ENCODE measurements at places on chromosomes 5 and 9.
A peak's percentile ranks its signal among the peaks of the same experiment; 100 is the strongest.

GRCh38 chr5:59206132-59206581, 623.3 kb downstream of the RAB3C start:
- DNase-seq: no peak

DNA sequence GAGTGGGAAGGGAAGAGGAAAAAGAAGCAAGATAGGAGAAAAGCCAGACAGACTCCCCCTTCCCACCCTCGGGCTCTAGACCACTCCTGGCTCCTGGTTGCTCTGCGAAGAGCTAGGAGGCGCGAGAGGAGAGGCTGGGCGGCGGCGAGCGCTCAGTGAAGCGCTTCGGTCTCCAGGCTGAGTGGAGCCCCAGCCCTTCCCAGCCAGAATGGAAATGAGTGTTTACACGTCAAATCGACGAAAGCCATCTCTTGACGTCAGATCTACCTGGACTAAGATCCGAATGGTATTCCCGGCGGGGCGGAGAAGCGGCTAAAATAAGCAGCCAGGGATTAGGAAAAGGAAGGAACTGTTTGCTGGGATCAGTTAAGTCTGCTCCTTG, at the start of gene PCSK1:
Gene PCSK1 (minus strand): TSS at position 183 of the 382 bp plus-strand sequence. CDS start 206 bp downstream, outside the sequence.
- DNase-seq: no peak

GRCh38 chr9:111467778-111468367, 16.3 kb downstream of the ECPAS start:
- no peak for DNase-seq

DNA sequence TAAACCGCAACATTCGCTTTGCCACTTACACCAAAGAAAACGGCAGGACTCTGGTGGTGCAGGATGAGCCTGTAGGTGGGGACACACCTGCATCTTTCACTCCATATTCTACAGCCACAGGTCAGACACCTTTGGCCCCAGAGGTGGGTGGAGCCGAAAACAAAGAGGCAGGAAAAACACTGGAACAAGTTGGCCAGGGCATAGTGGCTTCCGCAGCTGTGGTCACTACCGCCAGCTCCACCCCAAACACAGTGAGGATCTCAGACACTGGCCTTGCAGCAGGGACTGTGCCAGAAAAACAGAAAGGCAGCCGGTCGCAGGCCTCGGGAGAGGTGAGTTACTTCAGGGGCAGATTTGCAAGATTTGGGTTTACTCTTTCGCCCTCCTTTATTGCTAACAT, 33.8 kb downstream of the KDM3B start:
- no peak for DNase-seq

- no peak for DNase-seq
Observed at GRCh38 chr9:11199335-11199734, 586.5 kb upstream of the PTPRD start.

DNA sequence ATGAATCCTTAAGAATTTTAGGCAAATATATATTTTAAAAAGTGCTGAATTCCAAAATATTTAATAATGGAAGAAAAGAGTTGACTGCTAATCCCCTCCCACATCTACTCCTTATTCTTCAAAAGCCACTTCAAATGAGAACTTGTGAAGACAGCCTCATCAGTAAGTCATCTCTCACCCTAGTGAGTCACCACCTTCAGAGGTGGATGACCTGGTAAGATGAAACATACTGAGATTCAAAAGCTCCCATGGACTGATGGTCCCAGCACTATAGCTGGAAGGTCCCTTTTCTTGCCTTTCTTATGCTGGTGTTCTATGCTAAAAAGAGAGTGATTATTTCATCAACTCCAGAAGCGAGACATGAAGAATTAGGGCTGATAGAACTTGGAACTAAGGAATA, 37.8 kb upstream of the SPDL1 start:
- no peak for DNase-seq

DNA sequence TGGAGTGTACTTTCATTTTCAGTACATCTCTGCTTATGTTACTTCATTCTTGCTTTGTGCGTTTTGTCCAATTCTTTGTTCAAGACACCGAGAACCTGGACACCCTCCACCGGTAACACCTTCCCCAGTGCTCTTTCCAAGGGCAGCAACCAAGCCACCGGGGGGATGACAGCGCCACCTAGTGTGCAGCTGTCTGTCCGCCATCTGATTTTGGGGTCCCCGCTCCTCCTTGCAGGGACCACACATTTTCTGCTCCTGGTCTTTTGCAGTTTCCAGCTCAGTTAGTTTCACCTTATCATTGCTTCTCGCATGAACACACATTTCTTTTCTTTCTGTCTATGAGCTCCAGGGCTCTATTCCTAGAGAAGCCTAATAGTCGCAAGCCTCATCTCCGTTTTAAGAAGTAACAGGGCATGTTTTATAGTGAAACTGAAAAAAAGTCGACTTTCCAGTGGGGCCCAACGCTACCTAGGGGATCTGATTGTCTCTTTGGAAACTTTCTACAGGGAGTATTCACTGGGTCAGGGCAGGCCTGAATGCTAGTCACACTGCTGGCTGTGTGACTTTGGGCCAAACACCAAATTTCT, 152.1 kb downstream of the FSTL4 start:
- DNase-seq: no peak

DNA sequence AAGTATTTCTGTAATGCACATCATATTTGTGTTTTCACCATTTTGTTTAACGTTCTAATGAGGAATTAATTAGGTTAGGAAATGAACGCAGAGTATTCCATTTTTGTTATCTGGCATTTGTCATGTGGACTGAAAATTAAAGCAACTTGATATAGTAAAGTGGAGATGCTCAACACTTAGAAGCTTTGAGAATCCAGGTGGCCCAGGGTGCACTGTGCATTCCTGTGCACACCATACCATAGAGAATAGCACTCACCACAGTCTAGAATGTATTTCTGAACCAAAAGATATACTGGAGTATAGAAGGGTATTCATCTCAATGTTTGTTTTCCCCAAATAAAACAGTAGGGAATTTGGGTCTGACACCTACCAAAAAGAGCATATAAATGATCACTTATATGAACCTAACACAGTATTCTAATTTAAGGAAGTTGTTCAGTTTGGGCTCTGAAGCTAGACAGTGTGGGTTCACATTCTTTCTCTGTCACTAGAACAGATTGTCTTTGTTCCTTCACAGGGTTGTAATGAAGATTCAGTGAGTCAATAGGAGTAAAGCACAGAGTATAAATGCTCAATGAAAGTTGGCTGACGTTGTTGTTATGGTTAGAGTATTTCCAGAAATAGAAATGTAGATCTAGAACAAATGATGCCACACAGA, 125.6 kb upstream of the DMRT1 start:
- DNase-seq: no peak

- no peak for DNase-seq
Observed at GRCh38 chr5:180296771-180297170, 4.9 kb upstream of the MAPK9 start.

DNA sequence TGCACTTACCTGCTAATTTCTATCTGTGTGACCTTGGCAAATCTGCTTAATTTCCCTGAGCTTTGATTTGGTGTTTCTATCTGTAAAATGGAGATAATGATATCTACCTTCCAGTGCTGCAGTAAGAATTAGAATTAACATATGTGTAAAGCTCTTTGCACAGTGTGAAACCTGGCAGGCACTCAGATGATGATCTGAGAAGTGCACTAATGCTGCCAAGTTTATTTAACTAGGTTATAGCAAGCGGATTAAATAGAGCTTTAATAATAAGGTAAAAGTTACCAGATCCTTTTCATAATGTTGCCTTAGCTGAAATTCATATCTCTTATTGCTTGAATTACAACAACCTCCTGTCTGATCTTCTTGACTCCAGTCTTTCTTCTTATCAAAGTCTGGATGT, 315.3 kb upstream of the CD180 start:
- DNase-seq: no peak

DNA sequence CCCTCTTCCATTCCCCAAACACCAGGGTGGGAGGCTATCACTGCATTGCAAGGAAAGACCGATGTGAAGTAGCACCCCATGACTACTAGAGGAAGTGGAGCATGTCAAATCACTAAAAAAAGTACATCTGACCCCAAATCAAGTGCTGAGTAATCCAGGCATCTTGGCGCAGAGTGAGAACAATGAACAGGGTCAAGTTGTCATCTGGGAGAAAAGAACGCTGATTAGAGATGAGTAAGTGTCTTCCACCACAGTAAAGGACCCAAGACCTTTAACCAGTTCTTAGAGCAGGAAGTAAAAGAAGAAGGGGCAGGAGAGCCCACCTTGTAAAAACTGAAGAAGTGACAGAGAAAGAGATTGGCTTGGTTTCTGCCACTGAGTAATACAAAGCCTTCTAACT, 75.0 kb upstream of the RAD23B start:
- no peak for DNase-seq

DNA sequence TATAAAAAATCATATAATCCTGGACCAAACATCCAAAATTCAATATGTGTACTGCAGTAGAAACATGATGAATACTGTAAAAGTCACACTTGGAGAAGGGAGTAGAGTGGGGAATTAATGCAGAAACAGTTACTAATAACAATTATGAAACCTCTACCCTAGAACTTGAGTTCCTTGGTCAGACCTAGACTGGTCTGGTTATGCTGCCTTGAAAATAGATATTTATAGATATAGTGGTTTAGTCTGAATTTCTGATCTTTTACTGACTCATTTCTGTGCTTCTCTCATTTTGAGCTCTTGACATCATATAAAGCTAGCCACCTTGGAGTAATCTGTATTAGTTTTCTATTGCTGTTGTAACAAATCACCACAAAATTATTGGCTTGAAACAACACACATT, 808.7 kb upstream of the CDH10 start:
- no peak for DNase-seq

DNA sequence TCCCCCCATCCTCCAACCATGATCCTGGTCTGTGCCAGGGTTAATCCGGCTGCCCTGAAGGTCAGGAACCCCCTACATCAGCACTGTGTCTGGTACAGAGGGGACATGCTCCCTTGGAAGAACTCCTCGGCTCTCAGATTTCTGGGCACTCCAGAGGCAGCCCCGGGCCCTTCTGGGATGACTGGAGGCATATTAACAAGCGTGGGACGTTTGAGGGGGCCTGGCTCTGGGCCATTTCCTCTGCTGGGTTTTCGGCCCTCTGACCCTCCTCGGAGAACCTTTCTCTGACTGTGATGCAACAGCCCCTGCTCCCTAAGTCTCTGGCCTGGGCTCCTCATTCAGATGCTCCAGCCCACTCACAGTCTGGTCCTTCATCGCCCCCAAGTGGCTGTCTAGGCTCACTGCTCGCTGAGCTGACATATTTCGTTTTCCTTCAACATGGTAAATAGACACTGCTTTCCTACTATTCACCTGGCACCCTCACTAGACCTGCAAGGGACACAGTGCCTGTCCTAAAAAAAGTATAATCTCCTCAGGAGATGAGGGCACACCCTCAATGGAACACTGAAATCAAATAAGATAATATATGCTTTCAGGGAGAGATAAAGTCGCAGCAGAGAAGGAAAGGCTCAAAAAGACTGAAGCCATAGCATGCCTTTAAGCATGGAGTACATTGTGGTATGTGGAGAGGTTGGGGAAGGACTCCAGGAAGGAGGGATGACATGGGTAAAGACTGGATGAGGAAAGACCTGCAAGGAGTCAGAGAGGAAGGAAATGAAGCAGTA, 404.7 kb upstream of the TRPC7 start:
- DNase-seq: no peak

GRCh38 chr5:143180751-143181150, 222.7 kb downstream of the NR3C1 start:
- no peak for DNase-seq

- no peak for DNase-seq
Observed at GRCh38 chr5:149680810-149681221, 49.3 kb upstream of the PPARGC1B start.

GRCh38 chr5:74402553-74402952, 238.0 kb downstream of the ENC1 start:
- DNase-seq: no peak

DNA sequence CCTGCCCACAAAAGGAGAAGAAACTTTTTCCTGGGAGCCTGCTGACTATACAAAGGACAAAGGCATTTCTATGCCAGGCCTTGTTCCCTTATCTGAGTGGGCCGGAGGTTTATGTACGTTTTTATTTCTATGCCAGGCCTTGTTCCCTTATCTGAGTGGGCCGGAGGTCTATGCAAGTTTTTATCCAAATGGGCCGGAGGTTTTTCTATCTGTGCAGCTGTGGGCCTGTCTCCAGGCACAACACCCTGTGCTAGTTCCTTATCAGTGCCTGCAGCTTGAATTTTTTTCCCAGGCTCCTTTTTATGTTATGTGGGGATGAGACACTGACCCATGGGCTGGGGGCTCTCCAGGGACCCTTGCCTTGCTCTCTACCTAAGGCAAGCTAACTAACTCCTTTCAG, 5.5 kb downstream of the SLC25A2 start:
- DNase-seq: no peak

GRCh38 chr5:115634343-115635132, 8.7 kb upstream of the TMED7 start:
- peak; percentile 72 for DNase-seq

DNA sequence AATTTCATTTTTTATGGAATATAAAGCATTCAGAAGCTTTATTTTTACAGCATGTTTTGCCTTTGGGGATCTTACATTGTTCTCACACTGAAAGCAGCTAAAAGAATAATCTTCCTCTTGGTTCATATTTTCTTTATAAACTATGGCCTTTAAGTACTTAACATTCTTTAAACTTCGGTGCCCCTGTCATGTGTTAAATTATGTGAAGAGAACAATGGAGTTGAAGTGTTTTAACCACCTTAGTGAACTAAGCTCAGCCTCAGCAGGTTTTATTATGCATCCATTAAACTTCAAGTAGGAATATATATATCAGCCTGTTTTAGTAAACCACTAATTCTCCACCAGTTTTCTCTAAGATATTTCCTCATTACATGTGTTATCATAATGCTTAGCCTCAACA, 371.4 kb upstream of the CDH18 start:
- no peak for DNase-seq

DNA sequence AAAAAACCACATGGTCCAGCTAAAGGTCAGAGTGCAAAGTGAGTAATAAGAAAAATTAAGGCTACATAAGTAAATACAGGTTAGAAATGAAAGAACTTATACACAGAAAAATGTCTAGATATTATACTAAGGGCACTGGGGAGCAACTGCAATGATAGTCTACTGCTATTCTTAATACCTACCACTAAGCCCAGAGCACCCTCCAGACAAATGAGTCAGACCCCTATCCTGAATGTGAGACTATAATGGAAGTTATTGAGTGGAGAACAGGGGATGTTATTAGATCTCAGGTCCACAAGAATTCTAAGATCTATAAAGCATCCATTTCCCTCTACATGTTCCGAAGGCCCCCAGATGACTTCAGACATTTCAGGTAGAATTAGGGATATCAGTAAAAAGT, 438.3 kb downstream of the PRELID2 start:
- no peak for DNase-seq

GRCh38 chr5:140342896-140343295, 3.5 kb downstream of the HBEGF start:
- no peak for DNase-seq

- no peak for DNase-seq
Observed at GRCh38 chr9:84079994-84080393, 99.4 kb downstream of the RMI1 start.

- DNase-seq: no peak
Observed at GRCh38 chr5:30500513-30500912, 693.0 kb upstream of the CDH6 start.

- DNase-seq: no peak
Observed at GRCh38 chr5:90855296-90856010, 296.9 kb downstream of the ADGRV1 start.
